ENCODE measurements at places on chromosomes 7 and 10.

DNA sequence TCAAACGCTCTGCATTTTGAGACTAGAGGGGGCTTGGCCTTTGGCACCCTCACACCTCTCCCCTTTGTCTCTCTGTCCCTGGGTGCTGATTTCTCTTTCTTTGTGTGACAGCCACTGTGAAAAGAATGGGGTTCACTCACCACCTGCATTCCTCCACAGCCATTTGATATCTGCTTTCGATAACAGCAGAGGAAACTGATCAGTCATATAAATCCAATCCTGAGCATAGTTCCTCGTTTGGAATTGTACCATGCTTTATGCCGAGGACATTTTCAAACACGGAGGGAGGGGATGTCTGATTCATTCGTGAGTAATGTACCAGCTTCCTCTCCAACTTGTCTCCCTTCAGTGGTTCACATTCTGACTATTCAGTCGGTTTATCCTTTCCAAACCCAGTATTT lies 15.8 kb downstream of the MET start:
- H3K27ac ChIP-seq: no peak overlapping the region
- DNase-seq: no peak
- H3K4me3 ChIP-seq: no peak overlapping the region

GRCh38 chr7:23791721-23792120 lies 81.7 kb downstream of the STK31 start:
- H3K27me3 ChIP-seq: no peaks in the 10 kb centered on the region
- no peak overlapping the region for H3K4me3 ChIP-seq
- H3K27ac ChIP-seq: no peak overlapping the region
- no peaks in the 10 kb centered on the region for H3K4me1 ChIP-seq

GRCh38 chr10:21534604-21535493 lies 817 bp downstream of the MLLT10 start:
- H3K4me1 ChIP-seq: peaks cover 14% of the 10 kb centered on the region
- no peaks in the 10 kb centered on the region for H3K27me3 ChIP-seq
- H3K4me3 ChIP-seq: peak overlapping the region; percentile 90
- H3K36me3 ChIP-seq: peaks cover 8% of the 10 kb centered on the region
- peak; percentile 49 for DNase-seq
- peak overlapping the region; percentile 93 for H3K27ac ChIP-seq

DNA sequence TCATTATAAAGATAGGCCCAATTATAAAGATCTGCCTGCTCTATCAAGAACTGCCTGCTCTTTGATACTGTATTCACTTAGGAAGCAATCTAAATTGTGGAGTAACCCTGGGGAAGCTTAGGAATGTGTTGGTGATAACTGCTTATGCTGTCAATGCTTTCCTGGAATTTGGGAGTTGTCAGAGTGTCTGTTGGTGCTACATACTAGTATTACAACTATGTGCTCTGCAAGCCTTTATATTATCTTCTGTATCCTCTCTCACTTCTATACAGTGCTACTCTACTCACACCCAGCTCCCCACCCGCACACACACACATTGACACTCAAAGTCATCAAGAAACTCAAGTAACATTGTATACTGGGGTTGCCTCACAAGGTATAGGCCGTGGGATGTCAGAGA lies 6.1 kb downstream of the ZNF277 start:
- H3K27ac ChIP-seq: no peak overlapping the region
- no peak for DNase-seq
- H3K36me3 ChIP-seq: peaks cover 11% of the 10 kb centered on the region
- no peaks in the 10 kb centered on the region for H3K27me3 ChIP-seq
- H3K4me3 ChIP-seq: no peak overlapping the region

DNA sequence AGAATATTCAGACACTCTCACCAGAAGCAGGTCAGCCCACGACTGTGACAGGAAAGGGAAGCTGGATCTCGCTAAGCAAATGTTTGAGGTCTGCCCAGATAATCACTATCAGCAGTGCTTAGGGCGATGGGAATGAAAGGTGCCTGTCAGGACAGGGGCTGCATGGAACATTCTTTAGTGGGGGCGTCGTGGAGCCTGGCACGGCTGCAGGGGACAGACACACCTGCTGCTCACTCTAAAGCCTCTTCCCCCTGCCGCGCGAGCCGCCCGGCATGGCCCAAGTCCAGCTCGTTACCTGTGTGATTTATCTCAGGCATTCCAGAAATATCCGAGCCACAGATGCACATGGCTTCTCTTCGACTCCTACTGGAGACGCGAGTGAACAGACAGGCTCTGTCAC lies 235.5 kb downstream of the GLRX3 start:
- peaks cover 2% of the 10 kb centered on the region for H3K27me3 ChIP-seq
- no peaks in the 10 kb centered on the region for H3K36me3 ChIP-seq
- no peaks in the 10 kb centered on the region for H3K4me1 ChIP-seq
- no peak for DNase-seq

GRCh38 chr7:44757739-44758138 lies 9.1 kb downstream of the ZMIZ2 start:
- no peaks in the 10 kb centered on the region for H3K27me3 ChIP-seq
- H3K4me3 ChIP-seq: no peak overlapping the region
- no peak overlapping the region for H3K27ac ChIP-seq
- no peak for DNase-seq

DNA sequence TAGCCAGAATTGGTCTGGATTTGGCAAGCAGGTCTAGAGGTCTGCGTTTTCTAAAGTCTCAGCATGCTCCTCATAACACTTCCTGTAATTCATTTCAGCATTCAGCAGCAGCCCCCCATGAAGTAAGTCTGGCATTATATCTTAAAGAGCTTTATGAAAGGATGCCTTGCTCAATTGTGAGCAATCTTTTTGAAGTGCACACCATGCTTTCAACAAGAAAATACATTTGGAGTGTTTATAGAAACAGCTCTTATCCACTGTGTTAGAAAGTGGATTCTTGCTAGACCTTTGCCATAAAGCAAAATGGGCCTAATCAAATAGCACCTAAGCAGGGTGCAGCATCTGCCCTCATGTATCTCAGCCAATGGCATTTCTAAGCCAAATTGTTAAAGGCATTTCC lies 378.0 kb upstream of the AKR1E2 start:
- no peak for DNase-seq
- peaks cover 6% of the 10 kb centered on the region for H3K4me1 ChIP-seq
- H3K36me3 ChIP-seq: no peaks in the 10 kb centered on the region
- no peak overlapping the region for H3K4me3 ChIP-seq
- no peak overlapping the region for H3K27ac ChIP-seq

DNA sequence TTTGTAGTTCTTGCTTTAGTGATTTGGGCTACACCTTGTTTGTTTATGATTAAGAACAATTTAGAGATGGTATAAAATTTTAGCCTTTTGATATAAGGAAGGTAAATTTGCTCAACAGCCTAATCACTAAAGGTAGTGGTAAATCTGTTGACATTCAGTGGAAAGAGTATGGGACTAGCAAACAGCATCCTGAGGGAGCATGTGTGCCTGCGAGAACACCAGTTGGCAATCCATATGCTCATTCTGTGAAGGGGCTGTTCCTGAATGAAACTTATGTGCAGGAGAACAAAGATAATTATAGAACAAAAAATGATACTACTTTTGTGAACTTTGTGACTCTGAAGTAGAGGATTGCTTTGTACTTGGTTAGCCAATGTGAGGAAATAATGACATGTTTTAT lies 44.0 kb downstream of the CAPZA2 start:
- no peaks in the 10 kb centered on the region for H3K27me3 ChIP-seq
- peaks cover 31% of the 10 kb centered on the region for H3K36me3 ChIP-seq
- H3K27ac ChIP-seq: no peak overlapping the region
- DNase-seq: no peak
- H3K4me1 ChIP-seq: no peaks in the 10 kb centered on the region
- no peak overlapping the region for H3K4me3 ChIP-seq

DNA sequence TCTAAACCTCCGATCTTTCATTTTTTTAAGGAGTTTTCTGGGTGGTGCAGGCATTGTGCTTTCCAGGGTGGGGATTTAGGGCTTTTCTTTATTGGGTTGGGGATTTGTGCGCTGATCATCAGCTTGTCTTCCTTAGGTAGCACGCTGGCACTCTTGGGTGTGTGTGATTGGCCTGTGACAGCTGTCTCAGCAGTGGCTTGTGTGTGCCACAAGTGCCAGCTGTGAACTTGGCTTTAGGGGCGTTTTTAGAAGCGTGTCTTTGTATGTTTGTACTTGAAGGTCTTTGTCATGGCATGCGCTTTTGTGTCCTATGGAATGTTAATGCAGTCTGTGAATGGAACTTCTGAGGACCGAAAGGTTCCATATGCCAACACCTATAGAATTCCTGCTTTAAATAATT lies 788 bp downstream of the AKAP9 start:
- H3K27me3 ChIP-seq: peaks cover 1% of the 10 kb centered on the region
- peaks cover 2% of the 10 kb centered on the region for H3K36me3 ChIP-seq
- peaks cover 29% of the 10 kb centered on the region for H3K4me1 ChIP-seq
- peak; percentile 21 for DNase-seq
- peak overlapping the region; percentile 94 for H3K27ac ChIP-seq
- H3K4me3 ChIP-seq: peak overlapping the region; percentile 91

GRCh38 chr10:44306147-44306710 lies 78.7 kb downstream of the CXCL12 start:
- H3K4me1 ChIP-seq: no peaks in the 10 kb centered on the region
- no peak overlapping the region for H3K4me3 ChIP-seq
- no peaks in the 10 kb centered on the region for H3K36me3 ChIP-seq
- peaks cover 1% of the 10 kb centered on the region for H3K27me3 ChIP-seq
- H3K27ac ChIP-seq: no peak overlapping the region

DNA sequence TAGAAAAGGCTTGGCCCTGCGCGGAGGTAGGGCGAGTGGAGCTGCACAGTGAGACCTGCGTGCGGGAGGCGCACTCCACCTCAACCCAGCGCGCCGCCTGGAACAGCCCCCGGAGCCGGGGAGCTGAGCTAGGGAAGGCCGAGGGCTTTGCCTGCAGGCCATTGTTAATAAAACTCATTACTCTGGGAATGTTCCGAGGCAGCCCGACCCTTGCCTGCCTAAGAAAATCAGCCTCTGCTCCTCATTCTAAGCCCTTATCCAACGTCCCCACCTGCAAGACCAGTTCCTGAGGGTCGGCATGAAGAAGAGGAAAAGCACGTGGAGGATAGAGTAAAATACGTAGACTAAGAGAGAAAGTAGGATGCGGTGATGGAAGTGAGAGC lies 55.3 kb downstream of the C7orf25 start:
- peaks cover 6% of the 10 kb centered on the region for H3K27me3 ChIP-seq
- no peaks in the 10 kb centered on the region for H3K36me3 ChIP-seq
- H3K4me1 ChIP-seq: peaks cover 7% of the 10 kb centered on the region
- H3K4me3 ChIP-seq: peak overlapping the region; percentile 46

- peaks cover 2% of the 10 kb centered on the region for H3K36me3 ChIP-seq
- peak; percentile 86 for DNase-seq
- peaks cover 6% of the 10 kb centered on the region for H3K4me1 ChIP-seq
- no peak overlapping the region for H3K4me3 ChIP-seq
- H3K27me3 ChIP-seq: no peaks in the 10 kb centered on the region
Observed at GRCh38 chr10:102072673-102073527, 7.8 kb downstream of the HPS6 start.

DNA sequence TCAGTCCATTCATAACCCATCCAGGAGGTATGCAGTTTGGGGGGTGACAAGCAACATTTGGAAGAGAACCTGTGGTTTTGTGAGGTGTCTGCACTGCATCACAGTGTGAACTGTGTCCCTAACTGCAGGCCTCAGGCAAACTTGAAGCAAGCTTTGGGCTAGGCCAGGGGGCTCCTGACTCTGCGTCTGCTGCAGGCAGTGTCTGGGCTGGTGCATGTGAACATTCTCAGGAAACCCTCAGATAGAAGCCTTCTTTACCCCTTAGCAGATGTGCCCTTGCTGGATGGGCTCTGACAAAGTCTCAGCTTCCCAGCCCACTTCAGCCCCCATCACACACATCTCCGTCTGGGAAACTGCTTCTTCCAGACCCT lies 61.0 kb downstream of the VIPR2 start:
- H3K4me3 ChIP-seq: no peak overlapping the region
- H3K36me3 ChIP-seq: no peaks in the 10 kb centered on the region
- H3K4me1 ChIP-seq: no peaks in the 10 kb centered on the region
- peaks cover 3% of the 10 kb centered on the region for H3K27me3 ChIP-seq
- DNase-seq: no peak

- no peak for DNase-seq
- H3K27ac ChIP-seq: no peak overlapping the region
- H3K27me3 ChIP-seq: peaks cover 3% of the 10 kb centered on the region
- H3K36me3 ChIP-seq: no peaks in the 10 kb centered on the region
- no peak overlapping the region for H3K4me3 ChIP-seq
- no peaks in the 10 kb centered on the region for H3K4me1 ChIP-seq
Observed at GRCh38 chr10:42990016-42990720, 86.7 kb upstream of the RET start.

- H3K27ac ChIP-seq: no peak overlapping the region
- no peaks in the 10 kb centered on the region for H3K4me1 ChIP-seq
- no peaks in the 10 kb centered on the region for H3K27me3 ChIP-seq
- H3K36me3 ChIP-seq: no peaks in the 10 kb centered on the region
- H3K4me3 ChIP-seq: no peak overlapping the region
Observed at GRCh38 chr7:138387755-138388475, 72.1 kb upstream of the TRIM24 start.

- no peak overlapping the region for H3K27ac ChIP-seq
- no peaks in the 10 kb centered on the region for H3K4me1 ChIP-seq
- DNase-seq: no peak
- no peaks in the 10 kb centered on the region for H3K27me3 ChIP-seq
Observed at GRCh38 chr7:113368256-113368655, 249.9 kb upstream of the SMIM30 start.

- H3K27ac ChIP-seq: no peak overlapping the region
- H3K4me3 ChIP-seq: no peak overlapping the region
- no peaks in the 10 kb centered on the region for H3K4me1 ChIP-seq
- no peaks in the 10 kb centered on the region for H3K27me3 ChIP-seq
- DNase-seq: no peak
Observed at GRCh38 chr7:7557252-7557651, 9.4 kb upstream of the MIOS start.

DNA sequence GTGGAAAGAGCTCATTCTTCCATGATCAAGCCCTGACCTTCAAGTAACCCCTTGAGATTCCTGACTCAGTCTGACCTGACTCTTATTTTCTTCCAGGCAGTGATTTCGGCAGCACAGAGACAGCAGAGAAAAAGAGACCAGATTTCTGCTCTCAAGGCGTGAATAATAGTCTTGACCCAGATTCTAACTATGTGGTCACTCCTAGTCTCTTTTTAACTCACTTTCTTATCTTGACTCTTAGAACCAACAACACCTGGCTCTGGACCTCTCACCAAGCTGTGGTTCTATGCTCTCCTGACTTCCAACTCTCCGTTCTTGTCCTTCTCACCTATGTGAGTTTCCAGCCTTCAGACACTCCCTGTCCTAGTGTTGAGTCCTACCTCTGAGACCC lies 36.9 kb upstream of the KDM7A start:
- peaks cover 57% of the 10 kb centered on the region for H3K4me1 ChIP-seq
- H3K36me3 ChIP-seq: peaks cover 4% of the 10 kb centered on the region
- peak overlapping the region; percentile 15 for H3K27ac ChIP-seq
- no peaks in the 10 kb centered on the region for H3K27me3 ChIP-seq

Measured in memory B cell (primary cell).